ENCODE measurements at places on chromosomes 3 and 15.

GRCh38 chr15:83462953-83463433, 15.9 kb downstream of the SH3GL3 start:
- DNase-seq = no peak

DNA sequence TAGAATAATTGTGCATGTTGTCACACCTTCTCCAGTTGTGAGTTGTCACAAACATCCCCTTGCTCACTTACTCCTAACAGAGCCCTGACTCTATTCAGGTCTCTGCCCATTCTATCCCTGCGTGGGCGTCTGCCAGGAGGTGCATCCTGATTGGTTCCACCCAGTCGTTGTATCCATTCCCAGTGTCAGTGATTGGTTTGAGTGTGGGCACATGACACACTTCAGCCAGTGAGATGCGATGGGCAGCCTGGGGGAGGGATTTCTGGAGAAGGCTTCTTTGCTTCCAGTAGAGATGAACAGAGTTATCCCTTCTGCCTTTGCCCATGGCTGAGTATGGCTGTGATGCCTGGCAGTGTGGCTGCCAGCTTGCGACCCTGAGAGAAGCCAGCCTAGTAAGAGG, 18.7 kb downstream of the PXYLP1 start:
- no peak for DNase-seq

- no peak for DNase-seq
Observed at GRCh38 chr3:132987396-132987795, 50.8 kb upstream of the TMEM108 start.

- DNase-seq = no peak
Observed at GRCh38 chr3:55891106-55891505, 404.0 kb upstream of the WNT5A start.

Data from RKO (cell line).